Stimulated activated CD8-positive, alpha-beta memory T cell treated with anti-CD3 and anti-CD28 coated beads, Interleukin-7, amount 100 ng/mL, for 1 hour (primary cell): ENCODE measurements at places on chromosomes 2 and 18.

DNA sequence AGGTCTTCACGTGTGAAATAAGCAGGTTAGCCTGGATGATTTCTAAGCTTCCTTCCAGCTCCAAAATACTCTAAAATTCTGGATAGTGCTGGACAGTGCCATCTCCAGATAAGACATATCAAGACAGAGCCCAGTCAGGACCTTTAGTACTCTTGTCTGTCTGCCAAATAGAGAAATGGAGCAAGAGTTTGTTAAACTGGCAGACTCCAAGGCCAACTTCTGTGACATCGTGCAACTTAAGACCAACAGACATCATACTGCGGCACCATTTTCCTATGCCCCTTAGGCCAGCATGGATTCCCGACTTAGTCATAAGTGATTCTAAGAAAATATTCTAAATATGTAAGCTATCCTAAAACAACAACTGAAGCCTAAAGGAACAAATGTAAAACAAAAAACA is 118.6 kb downstream of the RBMS1 start:
- no peak for DNase-seq

- no peak for DNase-seq
Observed at GRCh38 chr2:200155652-200156051, 150.8 kb upstream of the SPATS2L start.

DNA sequence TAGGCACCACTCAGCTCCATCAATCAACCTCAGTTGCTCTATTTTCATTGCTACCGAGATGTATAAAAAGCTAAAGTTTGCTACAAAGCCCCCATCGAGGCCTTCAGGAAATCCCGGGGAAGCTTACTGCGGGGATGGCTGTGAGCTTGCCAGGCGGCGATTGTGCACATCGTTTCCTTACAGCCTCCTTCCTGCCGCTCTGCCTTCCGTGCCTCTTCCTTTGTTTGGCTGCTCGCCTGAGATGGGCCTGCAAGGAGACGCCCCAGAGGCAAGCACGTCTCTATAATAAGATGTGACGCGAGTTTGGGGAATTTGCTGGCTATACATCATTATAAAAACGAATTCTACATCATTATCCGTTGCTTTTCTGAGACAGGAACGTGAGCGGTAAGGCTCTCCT is 41.6 kb downstream of the DHRS9 start:
- no peak for DNase-seq

- no peak for DNase-seq
Observed at GRCh38 chr2:120441744-120442471, 96.0 kb downstream of the INHBB start.

DNA sequence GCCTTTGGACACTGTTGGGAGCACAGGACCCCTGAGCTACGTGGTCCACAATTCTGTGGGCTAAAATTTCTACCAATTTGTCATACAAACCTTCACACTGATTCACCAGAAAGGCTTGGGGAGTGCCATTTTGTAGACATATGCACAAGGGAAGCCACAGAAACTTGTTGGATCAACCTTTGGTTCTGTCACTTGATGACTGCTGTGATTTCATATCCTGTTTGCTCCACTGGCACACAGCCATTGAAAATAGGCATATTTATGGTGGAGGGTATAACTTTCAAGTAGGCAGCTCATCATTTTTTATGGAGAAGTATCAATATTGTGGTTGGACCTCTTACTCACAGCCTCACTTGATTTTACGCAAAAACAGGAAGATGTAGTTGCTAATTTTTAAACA is 10.5 kb downstream of the NAPG start:
- DNase-seq = no peak

DNA sequence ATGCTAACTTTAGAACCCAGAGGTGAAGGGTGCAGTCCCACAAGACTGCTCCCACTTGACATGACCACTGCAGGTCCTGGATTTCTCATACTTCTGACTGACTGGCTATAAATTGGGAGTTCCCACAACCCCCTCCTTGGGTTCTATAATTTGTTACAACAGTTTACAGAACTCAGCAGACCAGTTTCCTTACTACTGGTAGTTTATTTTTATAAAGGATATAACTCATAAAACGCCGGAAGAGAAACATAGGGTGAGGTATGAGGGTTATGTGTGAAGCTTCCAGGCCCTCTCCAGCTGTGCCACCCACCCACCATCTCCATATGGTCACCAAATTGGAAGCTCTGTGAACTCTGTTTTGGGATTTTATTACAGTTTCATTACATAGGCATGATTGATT is 839.6 kb downstream of the TSN start:
- no peak for DNase-seq

- no peak for DNase-seq
Observed at GRCh38 chr18:78861116-78861515, 118.5 kb upstream of the SALL3 start.

DNA sequence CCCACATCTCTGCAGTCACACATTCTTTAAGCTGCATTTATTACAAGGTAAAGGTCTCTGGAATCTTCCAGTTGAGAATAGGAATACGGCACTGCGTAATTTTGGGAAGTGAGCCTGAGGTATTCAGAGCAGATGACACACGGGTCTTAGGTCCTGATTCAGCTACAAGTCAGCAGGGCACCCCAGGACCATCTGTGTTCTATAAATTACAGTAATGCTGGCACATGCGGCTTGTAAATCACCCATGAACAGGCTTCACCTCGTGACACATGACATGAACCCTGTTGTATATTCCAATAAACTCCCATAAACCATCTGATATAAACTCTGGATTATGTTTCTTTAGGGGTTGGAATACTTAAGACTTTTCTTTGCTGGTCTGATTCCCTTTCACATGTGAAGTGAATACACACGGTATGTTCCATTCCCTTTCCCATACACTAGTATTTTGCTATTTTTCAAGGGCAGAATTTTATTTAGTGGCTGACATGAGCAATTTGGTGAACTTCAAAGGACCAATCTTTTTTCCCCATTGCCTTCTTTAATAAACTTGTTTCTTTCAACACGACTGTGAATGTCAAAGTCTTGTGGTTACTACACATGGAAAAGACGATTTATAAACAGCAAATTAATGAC is 298.6 kb downstream of the MEIS1 start:
- DNase-seq = no peak

- no peak for DNase-seq
Observed at GRCh38 chr2:171553236-171553635, 31.0 kb downstream of the CYBRD1 start.

GRCh38 chr18:43847164-43848091 is 570.1 kb upstream of the SYT4 start:
- no peak for DNase-seq

- no peak for DNase-seq
Observed at GRCh38 chr18:62407660-62408059, 82.5 kb downstream of the TNFRSF11A start.

DNA sequence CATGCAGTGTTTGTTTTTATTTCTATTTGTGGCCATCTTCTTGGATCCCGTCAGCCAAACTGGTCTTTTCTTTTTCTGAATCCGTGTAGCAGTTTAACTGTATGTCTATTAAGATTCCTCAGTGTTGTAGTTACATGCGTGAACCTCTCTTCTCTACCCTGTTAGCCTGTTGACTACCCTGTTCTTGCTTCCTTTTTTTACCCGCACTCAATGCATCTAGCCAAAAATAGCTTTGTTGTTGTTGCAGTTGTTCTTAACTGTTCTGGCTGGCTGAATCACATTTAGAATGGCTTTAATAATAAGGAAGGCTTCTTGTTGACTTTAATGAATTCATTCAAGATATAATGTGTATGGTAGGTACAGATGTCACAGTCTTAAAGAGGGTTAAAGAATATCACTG is 137.1 kb downstream of the LCLAT1 start:
- DNase-seq = no peak

- DNase-seq = no peak
Observed at GRCh38 chr2:240432820-240433801, 2.4 kb upstream of the GPC1 start.

DNA sequence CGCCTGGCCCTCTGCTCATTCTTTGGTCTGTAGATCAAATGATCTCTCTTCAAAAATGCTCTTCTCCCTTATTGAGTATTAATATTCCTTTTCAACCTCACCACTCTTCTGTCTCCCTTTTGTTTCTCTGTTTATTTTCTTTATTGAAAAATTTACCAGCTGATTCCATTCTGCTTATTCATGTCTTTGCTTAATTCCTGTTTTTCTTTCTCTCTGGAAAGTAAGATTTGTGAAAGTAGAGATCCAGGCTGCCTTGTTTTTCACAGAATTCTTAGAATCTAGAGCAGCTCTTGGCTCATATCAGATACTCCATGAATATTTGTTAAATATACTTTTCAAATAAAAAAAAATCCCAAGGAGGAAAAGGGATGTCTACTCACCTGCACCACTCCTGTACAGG is 157.0 kb downstream of the DOCK10 start:
- DNase-seq = no peak

GRCh38 chr2:209687323-209687969 is 84.2 kb upstream of the UNC80 start:
- no peak for DNase-seq

DNA sequence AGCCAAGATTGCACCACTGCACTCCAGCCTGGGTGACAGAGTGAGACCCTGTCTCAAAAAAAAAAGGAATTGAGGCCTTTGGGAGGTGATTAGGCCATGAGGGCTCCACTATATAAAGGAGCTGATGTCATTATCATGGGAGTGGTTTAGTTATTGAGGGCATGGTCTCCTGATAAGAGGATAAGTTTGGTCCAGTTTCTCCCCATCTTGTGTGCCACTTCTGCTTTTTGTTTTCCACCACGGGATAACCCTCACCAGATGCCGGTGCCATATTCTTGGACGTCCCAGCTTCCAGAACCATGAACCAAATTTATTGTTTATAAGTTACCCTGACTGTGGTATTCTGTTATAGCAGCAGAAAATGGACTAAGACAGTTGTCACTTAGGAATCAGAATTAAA is 125.8 kb downstream of the C1D start:
- no peak for DNase-seq

GRCh38 chr2:29281086-29281915 is 166.1 kb downstream of the CLIP4 start:
- DNase-seq = no peak

GRCh38 chr2:17719562-17720371 is 33.8 kb downstream of the SMC6 start:
- no peak for DNase-seq

GRCh38 chr2:113895819-113896563 is 6.1 kb downstream of the ACTR3 start:
- DNase-seq = no peak

DNA sequence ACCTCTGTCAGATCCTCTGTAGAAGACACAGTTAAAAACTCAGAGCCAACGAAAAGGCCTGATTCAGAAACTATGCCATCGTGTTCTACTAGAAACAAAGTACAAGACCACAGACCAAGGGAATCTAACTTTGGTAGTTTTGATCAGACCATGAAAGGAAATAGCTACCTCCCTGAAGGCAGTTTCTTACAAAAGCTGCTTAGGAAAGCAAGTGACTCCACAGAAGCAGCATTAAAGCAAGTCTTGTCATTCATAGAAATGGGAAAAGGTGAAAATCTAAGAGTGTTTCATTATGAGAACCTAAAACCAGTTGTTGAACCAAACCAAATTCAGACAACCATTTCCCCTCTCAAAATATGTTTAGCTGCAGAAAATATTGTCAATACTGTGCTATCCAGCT is 58.2 kb downstream of the FSIP2 start:
- no peak for DNase-seq

- DNase-seq = no peak
Observed at GRCh38 chr2:40155728-40156127, 296.2 kb downstream of the SLC8A1 start.

- DNase-seq = no peak
Observed at GRCh38 chr2:1173528-1173927, 222.9 kb downstream of the SNTG2 start.

- DNase-seq = no peak
Observed at GRCh38 chr2:161423421-161424393, 7.6 kb downstream of the TBR1 start.

GRCh38 chr2:153474407-153474806 is 4.2 kb downstream of the RPRM start:
- DNase-seq = no peak

DNA sequence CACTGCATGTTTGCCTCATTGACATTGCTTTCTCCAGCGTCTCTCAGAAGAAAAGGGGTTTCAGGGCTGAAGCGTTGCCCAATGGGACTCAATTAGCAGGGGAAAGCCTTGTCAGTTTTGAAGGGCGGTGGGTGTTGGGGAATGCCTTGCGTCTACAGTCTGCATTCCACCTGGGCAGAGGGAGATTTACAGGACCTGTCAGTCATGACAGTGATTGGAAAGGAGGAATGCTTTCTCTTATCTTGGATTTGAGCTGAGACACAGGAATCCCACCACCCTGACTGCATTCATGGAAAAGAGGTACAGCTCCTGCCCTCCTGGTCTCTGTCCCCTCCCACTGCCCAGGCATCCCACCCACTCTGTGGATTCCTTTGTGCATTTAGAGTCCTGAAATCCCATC is 123.9 kb downstream of the ACKR3 start:
- no peak for DNase-seq

- DNase-seq = no peak
Observed at GRCh38 chr2:31235504-31235902, 1.6 kb downstream of the EHD3 start.

- no peak for DNase-seq
Observed at GRCh38 chr18:48473816-48474215, 64.6 kb upstream of the ZBTB7C start.

GRCh38 chr2:137321566-137321965 is 556.2 kb downstream of the THSD7B start:
- DNase-seq = no peak

DNA sequence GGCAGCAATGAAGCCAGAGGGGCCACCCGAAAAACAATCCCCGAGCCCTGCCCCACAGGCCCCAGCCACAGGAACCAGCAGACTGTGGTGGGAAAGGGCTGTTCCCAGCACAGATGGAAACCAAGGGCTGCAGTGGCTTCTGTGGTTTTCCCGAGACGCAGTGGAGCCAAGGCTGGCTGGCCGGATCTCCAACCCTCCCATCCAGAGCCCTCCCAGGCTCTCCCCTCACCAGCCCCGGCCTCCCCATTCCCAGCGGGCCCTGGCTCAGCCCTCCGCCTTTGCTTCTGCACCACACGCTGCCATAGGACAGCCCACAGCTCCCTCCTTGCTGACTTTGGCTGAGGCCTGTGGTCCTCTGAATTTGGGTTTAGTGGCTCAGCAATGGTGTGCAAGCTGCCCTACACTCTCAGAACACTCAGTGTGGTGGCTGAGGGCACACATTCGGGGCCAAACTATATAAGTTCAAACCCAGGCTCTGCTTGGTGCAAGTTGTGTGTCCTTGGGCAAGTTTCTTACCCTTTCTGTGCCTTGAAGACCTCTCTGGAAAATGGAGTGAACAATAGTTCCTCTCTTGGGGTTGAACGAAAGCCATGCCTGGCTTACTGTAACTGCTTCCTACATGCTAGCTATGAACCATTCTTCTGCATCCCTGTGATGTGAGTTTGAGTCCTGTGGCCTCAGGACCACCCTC is 200.1 kb downstream of the SMAD7 start:
- no peak for DNase-seq

DNA sequence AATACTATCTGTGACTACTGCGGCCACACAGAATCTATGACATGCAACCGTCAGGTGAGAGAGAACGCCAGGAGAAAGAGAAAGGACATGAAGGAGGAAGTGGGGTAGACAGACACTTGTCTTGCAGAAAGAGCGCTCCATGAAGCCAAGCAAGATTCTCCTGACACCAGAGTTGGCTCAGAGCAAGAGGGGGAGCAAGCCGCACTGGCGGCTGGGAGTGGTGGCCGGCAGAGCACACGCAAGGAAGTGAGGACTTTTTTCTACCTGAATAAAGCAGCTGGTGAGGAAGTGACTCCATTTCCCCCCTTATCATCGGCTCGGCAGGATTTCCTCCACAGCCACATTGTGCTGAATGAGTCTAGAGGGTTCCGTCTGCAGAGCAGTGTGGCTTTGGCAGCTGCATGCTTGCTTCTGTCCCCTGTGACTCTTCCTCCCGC is 181.6 kb downstream of the BCL2 start:
- DNase-seq = no peak

GRCh38 chr2:168212866-168213265 is 34.5 kb downstream of the STK39 start:
- no peak for DNase-seq
